ENCODE measurements at places on chromosomes 4 and X.
A peak's percentile ranks its signal among the peaks of the same experiment; 100 is the strongest.

DNA sequence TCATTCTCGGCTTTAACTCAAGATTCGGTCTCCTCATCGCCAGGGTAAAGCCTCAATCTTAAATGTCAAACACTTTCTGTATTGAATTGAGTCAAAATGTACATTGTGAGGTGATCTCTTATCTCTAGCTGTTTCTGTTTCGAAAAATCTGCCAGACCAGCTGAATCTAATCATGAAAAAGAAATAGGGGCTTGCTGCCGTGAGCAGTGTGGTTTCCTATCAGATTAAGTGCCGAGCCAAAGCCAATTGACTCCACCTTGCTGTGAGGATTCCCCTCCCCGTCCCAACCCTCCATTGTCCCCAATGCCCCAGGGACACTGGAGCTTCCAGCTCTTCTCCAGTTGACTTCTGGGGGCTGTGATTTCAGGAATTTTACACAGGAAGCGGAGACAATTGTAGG lies 12.5 kb upstream of the CRLF2 start:
- no peak for DNase-seq

DNA sequence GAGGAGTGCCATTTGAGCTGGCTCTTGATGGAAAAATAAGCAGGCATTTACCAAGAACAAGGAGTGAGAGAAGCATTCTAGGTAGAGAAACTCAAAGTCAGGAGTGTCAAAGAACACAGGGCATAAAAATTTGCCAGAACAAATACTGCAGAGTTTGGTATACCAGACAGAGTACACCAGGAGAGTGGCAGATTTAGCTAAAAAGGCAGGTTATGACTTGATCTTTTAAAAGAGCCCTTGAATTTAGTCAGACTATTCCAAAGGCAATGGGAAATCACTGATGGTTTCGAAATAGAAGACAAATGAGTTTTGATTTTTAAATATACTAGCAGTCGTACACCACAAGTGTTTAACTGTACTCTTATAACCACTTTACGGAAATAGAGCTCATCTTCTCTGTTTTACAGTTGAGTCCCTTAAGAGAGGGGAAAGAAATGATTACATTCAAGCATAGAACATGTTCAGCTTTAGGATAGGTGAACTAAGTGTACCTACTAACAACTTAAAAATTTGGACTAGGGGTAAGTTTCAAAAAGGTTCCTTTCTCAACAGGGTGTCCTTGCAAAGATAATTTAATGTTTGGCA lies 10.2 kb downstream of the UBE2D3 start:
- no peak for DNase-seq

DNA sequence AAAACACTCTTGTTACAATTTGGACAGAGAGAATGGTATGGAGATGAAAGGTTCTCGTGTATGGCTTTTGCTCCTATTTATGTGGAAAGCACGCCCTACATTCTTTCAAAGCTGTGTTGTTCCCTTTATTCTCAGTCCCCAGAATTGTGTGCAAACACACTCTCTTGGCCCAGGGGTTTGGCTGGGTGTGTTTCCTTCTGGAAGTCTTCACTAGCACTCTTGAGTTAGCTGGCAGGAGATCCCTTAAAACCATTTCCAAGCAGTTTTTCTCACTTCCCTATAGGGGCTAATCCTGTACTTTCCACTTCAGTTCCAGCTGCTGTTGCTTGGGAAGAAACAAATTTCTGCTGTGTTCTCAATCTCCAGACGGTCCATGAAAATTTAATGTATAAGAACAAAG lies 35.1 kb downstream of the FHL1 start:
- no peak for DNase-seq

GRCh38 chr4:8568068-8568668 lies 12.0 kb upstream of the GPR78 start:
- no peak for DNase-seq

GRCh38 chr4:177528620-177529019 lies 86.4 kb upstream of the AGA start:
- DNase-seq: no peak

- no peak for DNase-seq
Measured at GRCh38 chr4:95095348-95095974, 337.7 kb downstream of the BMPR1B start.

- no peak for DNase-seq
Measured at GRCh38 chr4:187366530-187366929, 629.0 kb upstream of the ZFP42 start.

GRCh38 chr4:47839259-47839658 lies 1.4 kb upstream of the CORIN start:
- peak; percentile 36 for DNase-seq

DNA sequence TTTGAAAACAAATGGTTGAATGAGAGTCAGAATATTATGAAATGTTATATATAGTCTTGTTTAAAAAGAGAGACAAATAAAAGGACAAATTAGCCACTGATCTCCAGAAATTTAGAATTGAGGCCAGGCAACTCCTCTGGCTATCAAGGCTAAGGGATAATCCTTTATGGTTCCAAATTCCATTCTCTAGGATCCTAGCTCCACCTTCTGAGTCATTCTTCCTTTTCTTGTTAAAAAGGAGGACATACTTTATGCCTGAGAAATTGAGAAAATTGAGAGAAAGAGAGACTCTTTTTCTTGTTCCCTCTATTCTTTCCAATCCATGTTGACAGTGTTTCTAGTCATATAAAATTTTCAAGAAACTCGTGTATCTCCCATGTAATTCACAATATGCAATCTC lies 1299.5 kb downstream of the FSTL5 start:
- no peak for DNase-seq

- DNase-seq: no peak
Measured at GRCh38 chrX:103338663-103339062, 8.6 kb downstream of the TCEAL7 start.

GRCh38 chr4:24248674-24249630 lies 335.4 kb downstream of the DHX15 start:
- DNase-seq: no peak

GRCh38 chr4:8198206-8198905 lies 734 bp upstream of the SH3TC1 start:
- DNase-seq: no peak

DNA sequence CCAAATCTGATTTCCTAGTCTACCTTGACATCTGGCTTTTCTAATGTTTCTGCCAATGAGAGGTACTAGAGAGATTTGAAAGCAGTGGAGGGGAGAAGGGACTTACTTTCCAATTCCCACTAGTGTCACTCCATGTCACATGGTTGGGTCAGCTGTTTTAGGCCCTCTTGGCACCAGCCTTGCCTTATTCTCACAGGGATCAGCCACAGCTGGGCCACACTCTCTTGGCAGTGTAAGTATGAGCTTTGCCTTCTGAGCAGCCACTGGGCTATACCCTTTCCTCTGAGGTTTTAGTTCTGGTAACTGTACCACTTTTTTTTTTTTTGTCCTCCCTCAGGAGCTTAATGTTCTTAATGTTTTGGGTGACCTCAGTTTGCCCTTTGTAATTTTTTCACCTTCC lies 10.2 kb upstream of the ADH1C start:
- DNase-seq: no peak

GRCh38 chrX:129983575-129984110 lies 1.2 kb downstream of the BCORL1 start:
- DNase-seq: peak; percentile 16

DNA sequence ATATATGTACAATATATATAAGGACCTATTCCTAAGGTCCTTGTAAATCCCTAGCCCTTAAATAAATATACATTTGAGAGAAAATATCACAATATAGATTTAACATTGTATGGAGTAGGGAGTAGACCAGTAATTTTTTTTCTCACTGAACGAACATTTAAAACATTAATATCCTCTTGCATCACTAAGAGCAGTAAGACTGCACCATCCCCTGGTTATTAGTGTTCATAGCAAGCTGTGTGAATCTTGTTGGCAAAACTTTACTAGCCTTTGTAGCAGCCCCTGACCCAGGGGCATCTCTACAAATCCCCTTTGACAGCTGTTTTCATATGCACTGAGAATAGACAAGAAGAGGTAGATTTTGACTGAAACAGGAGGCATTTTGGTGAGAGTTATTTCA lies 146.5 kb downstream of the IL1RAPL2 start:
- no peak for DNase-seq

GRCh38 chrX:106510713-106511403 lies 100.9 kb upstream of the RADX start:
- DNase-seq: no peak

DNA sequence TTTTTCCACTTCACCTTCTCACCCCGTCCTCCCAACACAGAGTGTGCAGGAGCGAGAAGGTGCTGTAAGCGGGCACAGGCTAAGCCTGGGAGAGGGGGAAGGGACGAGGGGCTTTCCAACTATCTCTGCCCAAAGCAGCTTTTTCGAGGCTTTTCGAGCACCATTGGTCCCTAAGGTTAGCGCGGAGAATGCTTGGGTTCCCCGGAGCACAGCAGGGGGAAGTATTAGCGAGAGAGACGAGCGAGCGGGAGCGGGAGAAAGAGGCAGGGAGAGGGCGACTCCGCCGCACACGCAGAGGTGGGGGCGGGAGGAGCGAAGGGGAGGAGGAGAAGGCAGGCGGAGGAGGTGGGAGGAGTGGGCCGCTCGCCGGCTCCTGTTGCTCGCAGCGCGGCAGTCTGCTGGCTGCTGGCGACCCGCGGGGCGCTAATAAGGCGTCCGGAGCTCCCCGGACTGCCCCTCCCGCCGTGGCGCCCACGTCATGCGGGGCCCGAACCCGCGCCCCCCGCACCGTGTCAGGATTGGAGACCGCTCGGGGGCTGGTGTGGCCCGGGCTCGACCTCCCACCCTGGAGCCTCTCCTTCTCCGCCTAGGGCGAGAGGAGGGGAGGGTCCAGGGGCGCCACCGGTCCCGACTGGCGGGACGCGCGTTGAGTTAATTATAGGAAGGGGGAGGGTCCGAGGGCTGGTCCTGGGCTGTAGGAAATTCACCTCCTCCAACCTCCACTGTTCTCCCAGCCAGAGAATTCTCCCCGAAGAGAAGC lies at the start of gene ADAMTS3:
TSS of gene ADAMTS3 (minus strand) at position 263 of the 760 bp plus-strand sequence. CDS start 459 bp downstream, outside the sequence.
- DNase-seq: peak; percentile 11

GRCh38 chrX:103344606-103345005 lies 11.7 kb upstream of the TCEAL9 start:
- DNase-seq: no peak

- no peak for DNase-seq
Measured at GRCh38 chr4:178993306-178993705, 1551.1 kb upstream of the AGA start.

DNA sequence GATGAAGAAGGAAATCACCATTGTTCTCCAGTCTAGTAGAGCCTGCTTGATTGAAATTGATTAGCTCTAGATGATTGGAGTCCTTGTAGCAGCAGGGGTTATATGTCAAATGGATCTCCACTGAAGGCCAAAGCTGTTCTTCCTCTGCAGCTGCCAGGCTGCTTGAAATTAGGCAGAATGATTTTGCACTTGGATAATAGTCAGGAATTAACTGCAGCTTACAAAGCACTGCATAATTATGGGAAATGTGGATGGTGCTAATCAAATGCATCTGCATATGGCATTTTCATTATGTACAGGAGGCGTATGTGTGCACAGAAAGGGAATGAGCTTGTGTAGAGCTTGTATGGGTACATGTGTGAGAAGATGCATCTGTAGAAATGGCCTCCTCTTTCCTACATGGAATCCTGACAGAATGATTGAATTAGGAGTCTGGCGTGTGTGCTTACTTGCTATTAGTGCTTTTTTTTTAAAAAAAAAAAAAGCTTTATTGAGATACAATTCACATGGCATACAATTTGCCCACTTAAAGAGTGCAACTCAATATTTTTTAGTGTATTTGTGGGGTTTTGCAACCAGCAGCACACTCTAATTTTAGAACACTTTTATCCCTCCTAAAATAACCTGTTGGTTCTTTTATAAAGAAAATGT lies 65.9 kb downstream of the TMEM131L start:
- DNase-seq: no peak

GRCh38 chrX:54419559-54420302 lies 20.5 kb upstream of the TSR2 start:
- DNase-seq: no peak

GRCh38 chr4:94934864-94935263 lies 177.1 kb downstream of the BMPR1B start:
- DNase-seq: no peak

GRCh38 chrX:42385730-42386129 lies 392.2 kb downstream of the PPP1R2C start:
- no peak for DNase-seq

DNA sequence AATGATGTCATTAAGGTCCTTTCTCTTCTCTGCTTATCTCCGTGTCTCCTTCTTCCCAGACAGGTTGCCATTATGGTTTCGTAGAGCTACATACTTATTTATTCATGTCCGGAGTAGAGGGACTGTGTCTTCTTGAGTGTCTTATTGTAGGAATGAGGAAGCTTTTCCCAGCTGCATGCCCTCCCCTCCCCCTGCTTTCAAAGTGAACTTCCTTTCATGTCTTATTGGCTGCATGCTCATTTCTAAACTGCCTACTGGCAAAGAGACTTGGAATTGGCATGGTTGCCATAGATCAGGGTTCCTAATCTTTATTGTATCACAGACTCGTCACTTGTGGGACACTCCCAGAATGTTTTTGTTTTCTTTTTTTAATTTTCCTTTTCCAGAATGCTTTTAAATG lies 15.4 kb downstream of the VAMP7 start:
- no peak for DNase-seq

DNA sequence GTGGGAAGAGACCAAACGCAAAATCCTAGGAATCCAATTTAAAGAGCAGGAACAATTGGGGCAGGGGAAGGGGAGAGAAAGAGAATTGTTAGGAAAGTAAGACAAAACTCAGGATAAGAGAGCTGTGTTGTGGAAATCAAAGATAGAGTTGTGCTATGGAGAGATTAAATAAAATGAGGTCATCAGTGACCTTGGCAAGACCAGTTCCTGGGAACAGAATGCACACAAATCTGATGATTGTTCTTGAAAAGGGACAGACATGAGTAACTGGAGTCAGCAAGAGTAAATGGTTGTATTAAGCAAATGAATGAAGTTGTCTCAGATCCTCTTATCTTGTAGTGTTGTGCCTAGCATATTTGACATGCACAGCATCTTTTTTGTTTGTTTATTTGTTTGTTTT lies 267.4 kb downstream of the IL1RAPL1 start:
- no peak for DNase-seq

GRCh38 chr4:75530556-75531322 lies 16.5 kb downstream of the THAP6 start:
- DNase-seq: no peak

DNA sequence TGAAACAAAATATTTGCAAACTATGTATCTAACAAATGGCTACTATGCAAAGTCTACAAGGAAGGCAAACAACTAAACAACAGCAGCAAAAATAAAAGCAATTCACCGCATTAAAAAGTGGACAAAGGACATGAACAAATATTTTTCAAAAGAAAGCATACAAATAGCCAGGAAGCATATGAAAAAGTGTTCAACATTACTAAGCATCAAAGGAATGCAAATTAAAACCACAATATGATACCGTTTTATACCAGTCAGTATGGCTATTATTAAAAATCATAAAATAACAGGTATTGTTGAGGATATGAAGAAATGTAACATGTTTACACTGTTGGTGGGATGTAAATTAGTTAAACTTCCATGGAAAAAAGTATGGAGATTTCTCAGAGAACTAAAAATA lies 1106.7 kb downstream of the PDHA2 start:
- DNase-seq: no peak

DNA sequence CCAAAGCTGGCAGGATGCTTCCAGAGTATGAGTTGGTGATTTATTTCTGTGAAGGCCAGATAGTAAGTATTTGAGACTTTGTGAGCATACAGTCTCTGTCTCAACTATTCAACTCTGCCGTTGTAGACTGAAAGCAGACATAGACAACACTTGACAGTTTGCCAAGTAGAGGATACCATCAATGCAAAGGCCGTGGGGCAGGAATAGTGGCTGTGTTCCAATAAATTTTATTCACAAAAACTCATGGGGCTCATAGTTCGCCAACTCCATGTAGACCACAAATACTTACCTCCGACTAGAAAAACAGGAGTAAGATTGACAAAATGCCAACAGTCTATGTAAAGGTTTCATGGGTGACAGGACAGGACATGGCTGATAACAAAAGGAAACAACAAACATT lies 3.7 kb upstream of the PIR start:
- DNase-seq: no peak
